ENCODE measurements at places on chromosomes 16 and 17. TPM values are rescaled to one million over a fixed set of nuclear protein-coding genes. Genes with fewer than 3 reads are reported as not detected.

The PMP22 gene
- total RNA-seq: 174 TPM

The NEK8 gene
- total RNA-seq: 5.0 TPM

The C17orf78 gene
- total RNA-seq: not detected

The CPHXL2 gene
- not detected for total RNA-seq

The TBC1D28 gene
- not detected for total RNA-seq

The ASB16 gene
- not detected for total RNA-seq

The FOXL1 gene
- 7.2 TPM for total RNA-seq
